ENCODE measurements at places on chromosomes 4 and X.

DNA sequence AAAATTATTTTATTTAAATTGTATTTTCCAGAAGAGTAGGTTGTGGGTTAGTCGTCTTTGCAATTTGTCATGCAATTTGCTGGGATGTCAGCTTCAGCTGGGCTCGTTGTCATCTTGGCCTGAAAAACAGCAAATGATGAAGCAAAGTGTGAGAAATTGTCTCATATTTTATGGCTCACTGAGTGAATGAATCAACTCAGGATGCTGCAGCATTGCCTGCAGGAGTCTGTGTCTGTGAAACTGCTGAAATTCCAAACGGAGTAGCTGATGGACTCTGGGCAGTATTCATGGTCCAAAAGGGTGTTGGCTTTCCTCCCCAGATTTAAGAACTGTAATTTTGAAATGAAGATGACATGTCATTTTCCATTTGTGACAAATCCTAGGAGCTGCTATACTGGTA is 37.2 kb downstream of the CXCL8 start:
- DNase-seq, result no peak

- no peak for DNase-seq
Observed at GRCh38 chr4:77100234-77100633, 24.4 kb upstream of the CCNI start.

GRCh38 chrX:146054311-146054710 is 236.7 kb downstream of the SLITRK2 start:
- no peak for DNase-seq

- no peak for DNase-seq
Observed at GRCh38 chr4:23937173-23937572, 47.3 kb upstream of the PPARGC1A start.

DNA sequence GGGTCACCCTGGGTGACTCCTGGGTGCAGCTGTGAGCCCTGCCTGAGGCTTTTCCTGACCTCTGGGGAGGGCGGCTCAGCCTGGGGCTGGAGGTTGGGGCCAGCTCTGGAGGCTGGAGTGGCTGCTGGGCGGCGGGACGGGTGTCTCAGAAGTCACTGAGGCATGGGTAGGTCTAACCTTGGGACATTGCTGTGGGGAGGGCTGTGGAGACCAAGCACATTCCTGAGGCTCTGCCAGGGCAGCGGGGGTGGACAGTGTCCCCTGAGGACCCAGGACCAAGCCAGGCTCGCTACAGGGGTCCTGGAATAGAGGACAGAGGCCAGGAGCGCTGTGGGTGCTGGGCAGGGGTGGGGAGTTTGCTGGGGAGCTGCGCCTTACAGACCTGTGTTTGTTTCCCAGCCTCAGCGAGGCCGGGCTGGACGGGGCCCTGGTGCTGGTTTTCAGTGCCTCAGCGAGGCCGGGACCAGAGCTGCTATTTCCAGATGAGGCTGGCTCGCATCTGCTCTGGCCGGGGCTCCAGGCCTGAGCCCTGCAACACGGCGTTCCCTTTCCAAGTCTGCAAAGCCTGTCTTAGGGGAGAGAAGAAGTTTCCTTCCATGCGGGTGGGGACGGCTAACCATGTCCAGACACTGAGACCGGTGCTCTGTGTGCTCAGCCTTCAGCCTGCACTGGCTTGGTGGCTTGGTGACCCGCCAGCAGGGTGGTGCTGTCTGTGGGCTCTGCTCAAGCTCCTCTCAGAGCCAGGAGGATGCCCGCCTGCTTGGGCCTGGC is 3.0 kb upstream of the SLC25A6 start:
- DNase-seq, result peak; percentile 41

DNA sequence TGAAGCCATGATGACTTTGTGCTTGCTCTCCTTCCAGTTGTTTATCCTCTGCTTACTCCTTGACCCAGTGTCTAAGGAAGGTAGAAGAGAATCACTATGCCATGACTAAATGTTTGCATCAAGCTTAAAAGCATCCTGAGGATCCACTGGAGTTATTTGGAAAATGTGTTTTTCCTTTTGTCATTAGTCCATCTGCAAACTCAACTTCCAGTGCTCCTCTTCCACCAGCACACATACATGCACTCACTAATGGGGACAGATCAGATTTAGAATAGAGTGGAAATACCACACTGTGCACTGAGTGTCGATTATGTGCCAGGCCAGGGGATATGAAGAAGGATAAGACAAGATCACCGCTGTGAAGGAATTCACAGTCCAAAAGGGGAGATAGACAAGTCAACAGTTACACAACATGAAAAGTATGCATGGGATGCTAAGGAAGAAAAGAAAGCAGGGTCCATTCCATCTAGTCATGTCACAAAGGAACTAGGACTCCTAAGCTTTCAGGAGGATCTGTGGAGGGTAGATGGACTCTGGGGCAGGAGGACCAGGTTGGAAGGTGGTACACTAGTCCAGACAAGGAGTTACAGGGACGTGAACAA is 1.9 kb downstream of the OCIAD2 start:
- DNase-seq, result no peak

DNA sequence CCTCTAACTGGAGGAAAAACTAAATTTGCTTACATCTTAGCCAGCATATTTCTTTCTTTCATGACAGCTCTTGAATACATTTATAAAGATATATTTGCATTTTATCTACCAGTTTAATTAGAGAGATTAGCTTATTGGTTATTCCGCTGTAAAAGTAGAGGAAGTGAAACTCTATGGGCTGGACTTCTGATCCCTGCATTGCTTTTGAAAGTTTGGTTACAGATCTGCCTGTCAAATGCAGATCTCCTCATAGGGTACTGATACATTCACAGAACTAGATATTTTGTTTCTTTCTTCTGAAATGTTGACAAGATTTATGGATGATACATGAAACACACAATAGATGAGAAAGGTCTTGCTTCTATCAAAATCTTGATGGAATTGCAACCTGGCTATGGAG is 581.4 kb upstream of the AADAT start:
- no peak for DNase-seq

GRCh38 chrX:26414534-26414933 is 198.6 kb downstream of the MAGEB5 start:
- no peak for DNase-seq

DNA sequence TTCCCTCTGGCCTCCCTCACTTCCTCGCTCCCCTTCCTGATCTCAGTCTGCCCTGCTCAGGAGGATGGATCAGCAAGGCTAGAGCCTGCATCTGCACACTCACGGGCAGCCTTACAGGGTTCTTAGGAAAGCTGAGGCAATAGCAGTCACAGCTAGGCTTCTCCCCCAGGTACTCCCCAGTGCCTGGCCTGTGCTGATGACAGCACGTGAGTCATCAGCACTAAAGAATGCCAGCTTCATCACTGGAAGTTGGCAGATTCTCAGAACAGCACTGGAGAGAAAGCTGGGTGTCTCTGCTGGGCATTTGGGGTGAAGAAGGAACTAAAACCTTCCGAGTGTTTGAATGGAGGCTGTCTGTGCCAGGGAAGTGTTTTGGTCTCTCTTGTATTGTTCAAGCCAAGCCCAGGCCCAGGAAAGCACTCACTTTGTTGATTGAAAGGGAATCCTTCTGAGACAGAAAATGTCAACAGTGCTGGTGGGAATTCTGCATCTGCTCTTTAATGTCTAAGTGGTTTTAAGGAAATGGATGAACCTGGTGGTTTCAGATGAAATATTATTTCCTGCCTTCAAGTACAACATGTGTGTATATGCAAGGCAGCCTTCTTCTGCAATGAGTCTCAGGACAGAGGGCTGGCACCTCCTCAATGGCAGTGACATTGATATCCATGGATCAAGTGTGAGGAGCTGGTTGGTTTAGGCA is 73.0 kb upstream of the SCOC start:
- no peak for DNase-seq

DNA sequence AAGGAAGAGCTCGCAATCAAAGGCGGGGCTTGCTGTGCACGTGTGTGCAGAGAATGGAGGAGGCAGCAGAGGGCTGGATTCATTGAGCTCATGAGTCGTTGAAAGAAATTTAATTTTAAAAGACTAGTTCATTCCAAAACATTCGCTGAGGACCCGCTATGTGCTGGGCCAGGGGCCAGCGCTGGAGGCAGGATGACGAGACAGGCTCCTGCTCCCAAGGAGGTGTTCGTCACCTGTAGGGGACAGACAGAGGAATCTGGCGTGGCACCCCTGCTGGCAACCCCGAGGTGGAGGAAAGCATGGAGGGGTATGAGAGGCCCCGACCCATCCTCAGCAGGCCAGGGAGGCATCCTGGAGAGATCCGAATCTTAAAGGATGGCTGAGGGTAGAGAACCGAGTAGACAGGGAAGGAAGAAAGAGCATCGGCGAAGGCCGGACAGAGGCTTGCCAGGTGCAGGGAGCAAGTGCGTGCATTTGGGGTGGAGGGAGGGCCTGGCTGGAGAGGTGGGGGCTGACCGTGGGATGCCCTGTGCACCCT is 96.4 kb downstream of the CPZ start:
- no peak for DNase-seq

DNA sequence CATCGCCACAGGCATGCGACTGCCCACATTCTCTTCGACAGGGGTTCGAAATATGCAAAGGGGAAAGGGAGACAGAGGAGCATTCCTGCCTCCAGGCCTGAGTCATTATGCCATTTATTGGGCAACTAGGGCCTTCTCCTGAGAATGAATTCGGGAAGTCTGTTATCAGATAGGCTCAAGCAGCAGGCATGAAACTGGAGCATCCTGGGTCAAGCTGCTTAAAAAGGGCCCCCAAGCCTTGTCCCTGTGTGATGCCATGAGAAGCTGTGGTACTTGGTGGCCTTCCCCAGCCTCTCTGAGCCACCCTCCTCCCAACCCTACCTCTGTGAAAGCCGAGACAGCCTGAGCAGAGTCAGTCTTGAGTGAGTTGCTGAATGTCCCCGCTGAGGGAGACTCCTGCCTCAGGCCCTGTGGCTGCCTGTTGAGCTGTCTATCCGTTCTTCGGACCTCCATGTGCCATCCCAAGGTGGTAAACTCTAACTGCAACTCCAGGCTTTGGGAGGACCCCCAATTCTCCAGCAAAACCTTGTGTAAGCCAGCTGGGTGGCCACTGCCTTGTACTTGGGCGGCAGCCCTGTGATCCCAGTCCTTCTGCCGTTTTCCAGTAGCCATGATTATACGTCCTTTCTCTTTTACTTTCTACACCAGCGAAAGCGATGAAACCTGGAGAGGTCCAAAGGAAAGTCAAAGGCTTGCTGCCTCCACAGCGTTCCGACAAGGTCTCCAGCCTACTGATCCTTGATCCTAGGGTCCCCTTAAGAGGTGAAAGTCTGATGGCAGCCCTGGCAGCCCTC is 37.7 kb downstream of the NBDY start:
- no peak for DNase-seq

GRCh38 chr4:105709081-105709450 is 482 bp downstream of the GSTCD start:
- no peak for DNase-seq

DNA sequence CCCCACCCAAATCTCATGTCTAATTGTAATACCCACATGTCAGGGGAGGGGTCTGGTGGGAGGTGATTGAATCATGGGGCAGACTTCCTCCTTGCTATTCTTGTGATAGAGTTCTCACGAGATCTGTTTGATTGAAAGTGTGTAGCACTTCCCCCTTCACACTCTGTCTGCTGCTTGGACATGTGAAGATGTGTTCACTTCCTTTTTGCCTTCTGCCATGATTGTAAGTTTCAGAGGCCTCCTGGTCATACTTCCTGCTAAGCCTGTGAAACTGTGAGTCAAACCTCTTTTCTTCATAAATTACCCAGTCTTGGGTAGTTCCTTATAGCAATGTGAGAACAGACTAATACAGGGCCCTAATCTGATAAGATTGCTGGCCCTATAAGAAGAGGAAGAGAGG is 1514.8 kb downstream of the RPA4 start:
- no peak for DNase-seq

DNA sequence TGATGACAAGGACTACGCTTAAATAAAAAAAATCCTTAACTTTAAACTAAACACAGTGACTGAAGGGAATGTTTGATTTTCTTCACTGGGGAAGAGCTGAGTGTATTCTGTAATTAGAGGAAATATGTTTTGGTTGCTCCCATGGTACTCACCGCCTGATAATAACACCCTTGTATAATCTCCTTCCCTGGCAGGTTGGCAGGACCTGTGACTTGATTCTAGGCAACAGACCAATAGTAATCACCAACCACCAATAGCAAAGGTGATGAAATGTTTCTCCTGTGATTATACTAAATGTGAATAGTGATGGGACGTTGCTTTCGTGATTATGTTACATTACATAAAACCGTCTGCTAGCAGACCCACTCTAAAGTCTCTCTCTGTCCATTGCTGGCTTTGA is 536.8 kb upstream of the CPEB2 start:
- DNase-seq, result no peak

DNA sequence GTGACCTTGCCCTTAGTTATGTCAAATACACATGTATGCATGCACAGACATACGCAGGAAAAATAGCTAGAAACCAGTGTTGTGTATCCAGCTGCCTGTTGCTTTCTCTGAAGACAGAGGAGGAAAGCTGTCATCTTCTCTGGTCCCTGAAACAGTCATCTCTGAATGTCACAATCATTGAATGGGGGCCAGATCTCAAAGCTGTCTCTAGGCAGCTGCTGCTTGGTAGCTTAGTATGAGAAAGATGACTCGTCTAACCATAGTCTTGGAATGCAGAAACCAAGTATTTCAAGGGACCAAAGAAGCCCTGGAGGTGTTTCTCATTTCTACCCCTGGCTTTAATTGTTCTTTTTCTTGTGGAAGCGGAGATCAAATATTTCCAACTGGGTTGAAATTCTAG is 4.0 kb downstream of the GRIA3 start:
- DNase-seq, result no peak

GRCh38 chr4:110467400-110467799 is 8.6 kb upstream of the ENPEP start:
- no peak for DNase-seq

DNA sequence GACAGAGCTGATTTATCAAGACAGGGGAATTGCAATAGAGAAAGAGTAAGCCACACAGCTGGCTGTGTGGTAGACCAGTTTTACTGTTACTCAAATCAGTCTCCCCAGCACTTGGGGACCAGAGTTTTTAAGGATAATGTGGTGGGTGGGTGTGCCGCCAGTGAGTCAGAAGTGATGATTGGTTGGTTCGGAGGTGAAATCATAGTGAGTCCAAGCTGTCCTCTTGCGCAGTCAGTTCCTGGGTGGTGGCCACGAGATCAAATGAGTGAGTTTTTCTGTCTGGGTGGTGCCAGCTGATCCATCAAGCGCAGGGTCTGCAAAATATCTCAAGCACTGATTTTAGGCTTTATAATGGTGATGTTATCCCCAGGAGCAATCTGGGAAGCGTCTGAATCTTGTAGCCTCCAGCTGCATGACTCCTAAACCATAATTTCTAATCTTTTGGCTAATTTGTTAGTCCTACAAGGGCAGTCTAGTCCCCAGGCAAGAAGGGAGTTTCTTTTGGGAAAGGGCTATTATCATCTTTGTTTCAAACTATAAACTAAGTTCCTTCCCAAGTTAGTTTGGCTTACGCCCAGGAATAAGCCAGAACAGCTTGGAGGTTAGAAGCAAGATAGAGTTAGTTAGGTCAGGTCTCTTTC is 44.0 kb upstream of the PPP1R2C start:
- DNase-seq, result no peak

DNA sequence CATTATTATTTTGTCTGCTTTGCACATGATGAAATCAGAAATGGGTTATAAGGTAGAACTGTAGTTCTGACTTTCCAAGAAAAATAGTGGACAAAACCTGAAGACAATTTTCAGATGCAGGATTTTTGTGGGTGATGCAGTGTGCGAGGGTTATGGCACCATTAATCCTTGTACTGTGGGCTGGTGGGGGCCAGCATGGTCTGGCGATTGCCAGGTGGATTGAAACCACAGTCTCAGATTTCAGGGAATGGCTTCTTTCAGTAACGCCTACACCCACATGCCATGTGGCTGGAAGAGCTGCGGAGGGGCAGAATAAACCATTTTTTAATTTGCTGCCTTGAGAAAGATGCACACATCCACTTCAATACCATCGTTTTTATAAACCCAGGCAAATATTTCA is 150.5 kb downstream of the ARSF start:
- DNase-seq, result no peak

- no peak for DNase-seq
Observed at GRCh38 chr4:30116401-30116800, 603.8 kb upstream of the PCDH7 start.

All from dorsolateral prefrontal cortex (tissue), 122 donors.